CD8-positive, alpha-beta T cell (primary cell): ENCODE measurements at places on chromosomes 6 and 20. TPM values are rescaled to one million over a fixed set of nuclear protein-coding genes. Genes with fewer than 3 reads are reported as not detected.

OR2H1 gene
- not detected for total RNA-seq

PTPRT gene
- not detected for total RNA-seq

ZNF335 gene
- total RNA-seq: 90.9 TPM

TGM2 gene
- not detected for total RNA-seq

TCP11 gene
- not detected for total RNA-seq

CRISP3 gene
- total RNA-seq: not detected

MMS22L gene
- 3.1 TPM for total RNA-seq

GFRAL gene
- total RNA-seq: not detected

SIRPB2 gene
- not detected for total RNA-seq

TAP2 gene
- 91.0 TPM for total RNA-seq

DYNLT2 gene
- total RNA-seq: 3.7 TPM

FAXC gene
- not detected for total RNA-seq

BCAS1 gene
- total RNA-seq: not detected

TMEM14C gene
- total RNA-seq: 8.5 TPM

TFAP2C gene
- not detected for total RNA-seq

HMGCLL1 gene
- not detected for total RNA-seq

RCAN2 gene
- 0.11 TPM for total RNA-seq

CAGE1 gene
- total RNA-seq: 0.33 TPM

ADTRP gene
- 5.0 TPM for total RNA-seq

TMC2 gene
- total RNA-seq: not detected

HTR1E gene
- not detected for total RNA-seq

TENT5A gene
- 7.7 TPM for total RNA-seq

SMLR1 gene
- not detected for total RNA-seq

HLA-DRB5 gene
- 10.1 TPM for total RNA-seq

RFX6 gene
- not detected for total RNA-seq

PROKR2 gene
- not detected for total RNA-seq

RIOK1 gene
- total RNA-seq: 56.3 TPM

OR2J2 gene
- not detected for total RNA-seq

BPIFB4 gene
- not detected for total RNA-seq

SLC13A3 gene
- 0.14 TPM for total RNA-seq

KCNK16 gene
- total RNA-seq: not detected

IER3 gene
- 9.9 TPM for total RNA-seq

HFE gene
- 0.30 TPM for total RNA-seq

MDFI gene
- not detected for total RNA-seq
